Left kidney (tissue), 8 donors: ENCODE measurements at places on chromosomes 2 and 18. TPM values are rescaled to one million over a fixed set of nuclear protein-coding genes. Genes with fewer than 3 reads are reported as not detected.

- DNase-seq = no peak
Observed at GRCh38 chr2:209965723-209966122, 36.7 kb upstream of the RPE start.

- peak; percentile 81 for DNase-seq
Observed at GRCh38 chr18:61581578-61582201, 248.5 kb downstream of the CDH20 start.

GRCh38 chr18:45415614-45416013 is 199.7 kb upstream of the SLC14A2 start:
- no peak for DNase-seq

GRCh38 chr2:121947674-121948073 is 192.2 kb downstream of the TSN start:
- DNase-seq = no peak

GRCh38 chr2:127847931-127848330 is 10.0 kb downstream of the POLR2D start:
- no peak for DNase-seq

DNA sequence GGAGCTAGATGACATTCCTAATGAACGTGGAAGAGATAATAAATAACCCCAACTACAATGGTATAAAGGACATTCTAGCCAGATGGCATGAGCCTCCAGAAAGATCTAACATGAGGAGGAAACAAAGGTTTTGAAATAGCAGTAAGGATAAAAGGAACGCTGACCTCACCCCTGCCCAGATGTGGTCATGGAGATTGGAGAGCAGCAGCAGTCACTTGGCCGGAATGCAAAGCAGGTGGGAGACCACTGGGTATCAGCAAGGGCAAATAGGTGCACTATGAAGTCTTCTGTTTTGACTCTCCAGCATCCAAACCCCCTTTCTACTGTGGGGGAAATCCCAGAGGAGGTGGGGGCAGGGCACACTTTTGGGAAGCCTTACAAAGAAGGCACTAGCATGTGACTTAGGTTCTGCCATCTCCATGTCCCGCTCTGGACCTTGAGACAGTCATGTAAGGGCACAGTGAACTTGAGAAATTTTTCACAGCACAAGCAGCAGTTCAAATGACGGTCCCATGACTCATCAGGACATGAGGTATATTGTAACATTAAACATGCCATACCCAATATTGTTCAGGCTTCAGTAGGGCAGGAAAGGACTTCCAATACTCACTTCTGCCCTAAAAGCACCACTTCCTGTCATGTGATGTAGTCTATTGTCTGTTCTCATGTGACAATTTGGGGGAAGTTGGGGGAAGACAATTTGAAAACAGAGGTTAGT is 55.2 kb downstream of the METTL4 start:
- DNase-seq = no peak

GRCh38 chr2:105788670-105789290 is 44.1 kb downstream of the NCK2 start:
- DNase-seq = no peak

GRCh38 chr2:3493615-3494007 is 25.7 kb downstream of the ADI1 start:
- peak; percentile 82 for DNase-seq

- no peak for DNase-seq
Observed at GRCh38 chr2:69644506-69644979, 1.0 kb upstream of the AAK1 start.

DNA sequence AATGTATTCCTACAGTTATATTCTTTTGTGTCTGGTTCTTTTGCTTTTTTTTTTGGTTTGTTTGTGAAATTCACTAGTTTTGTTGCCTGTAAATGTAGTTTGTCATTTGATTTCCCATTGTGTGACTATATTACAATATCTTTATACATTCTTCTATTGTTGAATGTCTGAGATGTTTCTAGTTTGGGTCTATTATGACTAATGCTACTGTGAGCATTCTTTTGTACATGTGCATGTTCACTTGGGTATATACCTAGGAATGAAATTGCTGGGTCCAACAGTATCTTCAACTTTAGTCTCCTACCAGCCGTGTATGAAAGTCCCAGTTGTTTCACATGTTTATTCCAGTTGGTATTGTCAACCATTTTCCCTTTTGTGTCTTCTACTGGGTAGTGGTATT is 112.7 kb upstream of the RBMS1 start:
- DNase-seq = no peak

DNA sequence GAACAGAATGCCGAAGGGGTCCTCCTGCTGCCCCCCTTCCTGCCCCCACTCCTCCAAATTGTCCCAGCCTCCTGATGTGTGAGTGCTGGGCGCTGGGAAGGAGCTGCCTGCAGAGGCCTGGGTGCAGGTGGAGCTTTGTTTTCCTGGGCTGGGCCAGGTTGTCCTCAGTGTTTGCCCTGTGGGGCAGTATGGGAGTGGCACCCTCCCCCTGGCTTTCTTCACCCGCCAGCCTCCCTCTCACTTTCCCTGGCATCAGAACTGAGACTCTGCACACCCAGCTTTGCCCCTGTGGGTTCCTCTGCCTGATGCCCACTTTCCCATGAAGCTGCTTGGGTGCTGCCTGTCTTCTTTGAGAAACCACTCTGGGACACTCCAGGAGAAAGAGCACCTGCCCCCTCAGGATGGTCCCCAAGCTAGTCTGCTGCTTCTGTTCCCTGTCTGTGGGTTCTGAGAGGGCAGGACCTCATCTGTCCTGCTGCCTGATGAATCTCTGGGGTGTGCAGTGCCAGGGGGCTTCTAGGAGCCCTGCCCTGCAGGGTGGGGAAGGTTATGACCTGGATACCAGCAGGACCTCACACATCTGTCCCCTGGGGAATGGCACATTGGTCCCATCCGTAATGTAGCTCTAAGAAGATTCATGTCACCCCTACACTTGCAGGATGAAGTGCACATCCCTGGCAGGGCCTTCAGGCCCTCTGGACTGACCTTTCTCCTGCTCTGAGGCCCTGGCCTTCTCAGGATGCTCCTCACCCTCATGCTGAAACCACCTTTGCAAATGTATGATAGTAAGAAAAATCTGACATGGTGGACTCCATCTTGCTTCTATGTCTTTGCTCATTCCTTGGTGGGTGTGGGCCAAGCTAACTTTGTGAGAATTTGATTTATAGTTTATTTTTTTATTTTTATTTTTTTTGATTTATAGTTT is 146.8 kb upstream of the HS6ST1 start:
- DNase-seq = no peak

DNA sequence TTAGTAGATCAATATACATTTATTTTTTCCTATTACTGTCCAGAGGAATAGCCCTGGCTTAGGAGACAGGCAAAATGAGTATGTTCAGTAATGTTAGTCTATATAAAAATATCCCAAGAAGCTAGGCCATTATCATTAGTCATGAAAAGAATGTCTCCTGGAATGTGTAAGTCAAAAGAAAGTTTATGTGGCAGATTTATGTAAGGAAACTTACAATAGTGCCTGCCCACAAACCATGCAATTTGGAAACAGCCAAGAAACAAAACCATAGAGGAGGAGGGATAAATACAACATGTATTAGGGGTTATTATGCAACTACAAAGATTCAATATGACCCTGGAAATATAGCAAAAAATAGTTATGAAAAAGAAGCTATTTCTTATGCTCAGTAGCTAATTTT is 96.3 kb downstream of the NOL4 start:
- DNase-seq = no peak

DNA sequence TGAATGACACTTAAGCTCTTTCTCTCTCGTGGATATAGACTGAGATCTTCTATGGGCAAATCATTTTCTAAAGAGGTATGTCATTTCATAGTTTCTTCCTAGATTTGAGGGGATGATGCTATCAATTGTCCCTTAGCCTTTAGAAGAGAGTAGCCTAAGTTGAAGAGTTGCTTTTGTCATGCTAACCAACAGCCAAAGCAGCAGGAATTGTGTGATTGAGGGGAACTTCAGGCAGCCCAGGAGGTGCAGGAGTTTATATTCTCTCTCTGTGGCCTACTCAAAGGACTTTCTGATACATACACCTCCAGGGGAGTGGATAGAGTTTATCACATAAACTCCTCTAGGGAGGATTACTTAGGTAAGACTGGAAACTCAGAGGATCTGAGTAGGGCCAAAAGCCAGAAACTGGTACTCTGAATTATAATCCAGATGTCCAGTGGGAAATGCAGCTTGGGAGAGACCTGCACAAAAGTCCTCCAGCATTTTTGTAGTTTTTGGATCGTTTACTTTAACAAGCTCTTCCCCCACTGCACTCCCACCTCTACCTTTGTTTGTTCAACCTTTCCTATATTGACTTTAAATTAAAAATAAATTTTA is 150.7 kb upstream of the CCDC68 start:
- no peak for DNase-seq

DNA sequence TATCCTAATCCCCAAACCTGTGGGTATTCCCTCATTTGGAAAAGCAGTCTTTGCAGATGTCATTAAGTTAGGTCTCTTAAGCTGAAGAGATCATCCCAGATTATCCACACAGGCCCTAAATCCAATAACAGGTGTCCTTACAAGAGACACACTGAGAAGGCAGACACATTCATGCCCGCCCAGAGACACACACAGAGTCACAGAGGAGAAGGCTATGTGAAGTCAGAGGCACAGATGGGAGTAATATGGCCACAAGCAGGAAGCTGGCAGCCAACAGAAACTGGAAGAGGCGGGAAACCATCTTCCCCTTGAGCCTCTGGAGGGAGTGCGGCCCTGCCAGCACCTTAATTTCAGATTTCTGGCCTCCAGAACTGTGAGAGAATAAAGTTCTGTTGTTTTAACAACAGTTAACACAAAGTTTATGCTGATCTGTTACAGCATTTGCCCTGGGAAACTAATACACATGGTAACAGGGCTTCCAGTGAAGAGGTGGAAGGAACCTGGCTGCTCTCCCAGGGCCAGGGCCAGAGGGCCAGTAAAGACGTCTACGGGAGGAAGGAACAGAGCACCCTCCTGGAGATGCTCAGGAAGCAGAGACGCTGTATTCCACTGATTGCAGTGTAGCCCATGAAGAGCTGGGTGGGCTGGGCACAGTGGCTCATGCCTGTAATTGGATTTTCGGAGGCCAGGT is 217.5 kb downstream of the GLI2 start:
- DNase-seq = no peak

DNA sequence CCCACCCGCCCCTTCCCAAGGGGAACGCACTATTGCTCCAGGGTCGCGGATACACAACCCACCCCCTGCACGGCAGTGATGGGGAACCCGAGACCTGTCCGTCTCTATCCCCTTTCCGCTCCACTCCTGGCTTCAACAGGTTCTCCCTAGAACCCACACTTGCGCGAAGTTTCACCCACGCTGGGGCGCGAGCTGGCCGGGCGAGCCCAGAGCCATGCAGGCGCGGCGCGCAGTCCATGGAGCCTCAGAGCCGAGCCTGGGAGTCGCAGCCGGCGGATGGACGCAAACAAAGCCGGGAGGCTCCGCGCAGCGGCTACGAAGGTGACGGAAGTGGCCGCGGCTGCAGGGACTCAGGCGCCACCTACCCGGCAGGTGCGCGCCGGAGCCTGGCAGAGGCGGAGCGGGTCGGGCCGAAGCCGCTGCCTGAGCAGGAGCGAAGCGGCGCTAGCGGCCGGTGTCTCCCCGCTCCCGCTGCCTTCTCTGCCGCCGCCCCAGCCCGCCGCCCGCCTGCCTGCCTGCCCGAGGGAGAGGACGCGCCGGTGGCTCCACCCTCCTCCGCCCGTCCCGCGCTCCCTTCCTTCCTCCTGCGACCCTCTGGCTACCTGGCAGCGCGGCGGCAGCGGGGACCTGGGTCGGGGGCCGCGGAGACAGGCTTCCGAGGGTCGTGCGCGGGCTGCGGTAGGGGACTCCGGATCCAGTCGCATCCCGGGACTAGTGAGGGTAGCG is 14.0 kb downstream of the ALPG start:
- DNase-seq = no peak

DNA sequence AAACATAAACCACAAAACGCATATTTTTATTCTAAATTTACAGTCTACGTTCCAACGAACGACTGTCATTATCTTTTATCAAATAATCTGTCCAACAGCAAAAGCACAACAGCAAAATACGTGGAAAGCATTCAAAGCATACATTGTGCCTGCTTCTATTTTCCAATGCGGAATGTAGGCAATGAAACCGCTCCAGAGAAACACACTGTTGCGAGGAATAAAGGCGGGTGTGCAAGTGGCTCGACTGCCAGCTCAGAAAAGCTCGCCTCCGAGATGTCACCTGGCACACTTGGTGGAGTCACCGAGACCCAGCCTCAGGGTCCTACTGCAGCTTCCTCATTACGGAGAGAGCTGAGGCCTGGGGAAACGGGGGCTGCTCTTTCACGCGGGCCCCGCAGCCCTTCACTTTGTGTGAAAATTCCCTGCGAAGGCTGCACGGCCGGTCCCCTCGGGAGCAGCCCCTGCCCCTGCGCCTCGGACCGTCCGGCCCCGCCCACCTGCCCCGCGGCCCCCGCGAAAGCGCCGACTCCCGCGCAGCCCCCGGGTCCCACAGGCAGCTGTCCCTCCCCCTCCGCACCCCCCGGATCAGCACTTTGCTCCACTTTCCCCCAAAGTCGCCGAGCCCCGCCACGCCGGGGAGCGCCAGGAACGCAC is 752 bp downstream of the MGAT4A start:
- DNase-seq = peak; percentile 55

DNA sequence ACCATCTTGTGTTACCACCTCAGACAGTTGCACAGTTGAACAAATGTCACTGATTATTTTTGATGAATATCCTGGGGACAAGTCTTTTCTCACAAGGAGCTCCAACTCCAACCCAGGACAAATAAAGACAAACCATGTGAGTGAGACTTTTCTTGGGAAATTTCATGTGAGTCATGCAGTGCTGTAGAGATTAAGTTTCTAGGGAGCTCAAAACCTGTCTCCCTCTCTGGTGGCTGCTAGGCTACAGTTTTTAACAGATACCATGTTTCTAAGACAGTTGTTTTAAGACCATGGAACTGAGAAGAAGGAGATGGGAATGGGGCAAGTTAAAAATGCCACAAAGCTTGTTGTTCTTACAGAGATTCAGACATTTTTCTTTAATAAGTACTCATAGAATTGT is 255.5 kb downstream of the RIT2 start:
- DNase-seq = no peak

- DNase-seq = peak; percentile 68
Observed at GRCh38 chr2:236633775-236634560, 64.3 kb downstream of the ACKR3 start.

- DNase-seq = no peak
Observed at GRCh38 chr2:174610243-174610995, 12.8 kb upstream of the WIPF1 start.

- DNase-seq = no peak
Observed at GRCh38 chr2:237895544-237896506, 36.4 kb downstream of the RAMP1 start.

The FSHR gene
- not detected for polyA plus RNA-seq

The OSGEPL1 gene
- polyA plus RNA-seq = 28.5 TPM

The SERPINB4 gene
- not detected for polyA plus RNA-seq

The SULT1C4 gene
- polyA plus RNA-seq = 51.7 TPM

The LRRC30 gene
- polyA plus RNA-seq = 0.40 TPM

The CRACDL gene
- 2.5 TPM for polyA plus RNA-seq

The CPO gene
- polyA plus RNA-seq = 1.7 TPM

The MTX2 gene
- 88.7 TPM for polyA plus RNA-seq

The ARHGEF4 gene
- polyA plus RNA-seq = 6.6 TPM

The HOXD13 gene
- 0.20 TPM for polyA plus RNA-seq

The PPIL3 gene
- 91.3 TPM for polyA plus RNA-seq

The VAMP8 gene
- 89.3 TPM for polyA plus RNA-seq

The CETN1 gene
- not detected for polyA plus RNA-seq

The KCNE4 gene
- 16.9 TPM for polyA plus RNA-seq

The MSH6 gene
- polyA plus RNA-seq = 107 TPM

The PIEZO2 gene
- polyA plus RNA-seq = 23.7 TPM

The ALPG gene
- not detected for polyA plus RNA-seq

The CNDP1 gene
- 1.6 TPM for polyA plus RNA-seq

The RAB6C gene
- polyA plus RNA-seq = 0.75 TPM

The NBEAL1 gene
- polyA plus RNA-seq = 17.2 TPM

The RNPEPL1 gene
- 22.3 TPM for polyA plus RNA-seq
